ENCODE measurements at places on chromosomes 12 and 14. TPM values are rescaled to one million over a fixed set of nuclear protein-coding genes. Genes with fewer than 3 reads are reported as not detected.

DNA sequence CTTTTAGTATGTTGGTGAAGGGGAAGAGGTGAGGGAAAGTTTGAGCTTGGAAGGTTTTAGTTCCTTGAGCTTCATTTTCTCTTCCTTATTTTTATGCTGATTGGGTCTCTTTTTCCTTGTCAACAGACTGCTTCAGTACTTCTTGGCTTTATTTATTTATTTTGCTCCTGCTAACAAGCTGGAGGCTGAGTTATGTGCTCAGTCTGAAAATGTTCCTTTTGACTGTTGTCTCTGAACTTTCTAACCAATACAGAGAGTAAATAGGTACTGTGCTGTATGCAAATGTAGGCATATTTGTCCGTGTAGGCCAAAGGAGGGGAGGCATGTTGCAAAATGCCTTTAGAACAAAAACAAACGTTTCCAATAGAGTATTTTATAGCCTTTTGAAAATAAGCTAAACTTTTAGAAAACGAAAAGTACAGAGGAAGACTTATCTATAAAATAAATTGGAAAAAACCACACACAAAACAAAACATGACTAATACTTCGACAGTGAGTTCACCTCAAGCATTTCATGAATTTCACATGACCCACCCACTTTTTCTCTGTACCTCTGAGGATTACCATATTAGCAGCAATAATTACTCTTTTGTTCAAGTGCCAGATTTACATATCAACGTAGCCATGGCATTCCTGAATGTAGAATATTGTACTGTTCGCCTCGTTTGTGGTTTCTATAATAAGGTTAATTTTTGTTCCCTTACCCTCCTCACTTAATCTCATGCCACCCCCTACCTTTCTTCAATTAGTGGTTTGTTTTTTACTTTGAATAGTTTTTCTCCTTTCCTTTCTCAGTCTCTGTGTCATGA, 4.7 kb upstream of the CREBL2 start:
- no peak for DNase-seq

- DNase-seq, result peak; percentile 59
Measured at GRCh38 chr12:100138048-100138802, 4.4 kb downstream of the BLTP3B start.

- DNase-seq, result no peak
Measured at GRCh38 chr12:5783289-5783920, 161.7 kb downstream of the ANO2 start.

- DNase-seq, result no peak
Measured at GRCh38 chr14:54348923-54349620, 47.7 kb upstream of the CDKN3 start.

DNA sequence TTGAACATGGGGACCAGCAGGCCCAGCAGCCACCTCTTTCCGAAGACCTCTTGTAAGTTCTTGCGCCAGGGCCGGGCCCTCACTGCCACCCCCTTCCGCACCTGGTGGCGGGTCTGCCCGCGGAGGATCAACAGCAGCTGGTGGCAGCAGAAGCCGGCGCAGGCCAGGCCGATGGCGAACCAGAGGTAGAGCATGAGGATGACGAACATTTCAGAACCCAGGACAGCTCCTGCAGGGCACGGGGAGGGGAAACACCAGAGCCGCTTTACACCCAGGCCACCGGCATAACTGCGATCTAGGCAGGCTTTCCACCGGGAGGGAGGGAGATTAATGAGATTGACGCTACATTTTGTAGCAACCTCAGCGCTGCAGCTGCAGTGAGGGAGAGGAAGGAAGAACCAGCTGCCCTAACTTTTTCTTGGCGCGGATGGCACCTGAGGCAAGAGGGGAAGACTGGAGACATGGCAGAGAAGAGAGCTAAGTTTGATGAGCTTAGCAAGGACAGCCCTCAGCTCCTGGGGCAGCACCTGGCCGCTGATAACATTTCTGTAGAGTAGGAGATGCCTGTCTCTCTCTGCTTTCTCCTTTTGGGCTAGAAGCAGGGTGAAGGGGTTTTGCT, 7.8 kb downstream of the ZDHHC22 start:
- peak; percentile 62 for DNase-seq

- no peak for DNase-seq
Measured at GRCh38 chr14:55545779-55546178, 34.2 kb upstream of the KTN1 start.

Gene PTPRR
- not detected for total RNA-seq

Gene NPAS3
- total RNA-seq, result not detected

Gene CLEC4E
- not detected for total RNA-seq

All from OCI-LY7 (cell line).